Stomach (tissue), 19 donors: ENCODE measurements at places on chromosomes 12 and 14. TPM values are rescaled to one million over a fixed set of nuclear protein-coding genes. Genes with fewer than 3 reads are reported as not detected.

The MMP17 gene
- polyA plus RNA-seq, result 2.7 TPM

The NANOG gene
- polyA plus RNA-seq, result not detected

The SSPN gene
- polyA plus RNA-seq, result 3.1 TPM

The EPS8 gene
- polyA plus RNA-seq, result 30.7 TPM

The LTBR gene
- 47.3 TPM for polyA plus RNA-seq

The WDHD1 gene
- 1.2 TPM for polyA plus RNA-seq

The TMEM121 gene
- polyA plus RNA-seq, result 4.2 TPM

The CARMIL3 gene
- 0.75 TPM for polyA plus RNA-seq

The ARHGAP9 gene
- polyA plus RNA-seq, result 5.8 TPM

The PRH2 gene
- not detected for polyA plus RNA-seq

The AQP2 gene
- polyA plus RNA-seq, result not detected

The PIWIL1 gene
- not detected for polyA plus RNA-seq

The KLRB1 gene
- 0.50 TPM for polyA plus RNA-seq

The GLIPR1L1 gene
- polyA plus RNA-seq, result not detected

The CD4 gene
- 3.9 TPM for polyA plus RNA-seq

The VRTN gene
- not detected for polyA plus RNA-seq

The PACS2 gene
- 49.8 TPM for polyA plus RNA-seq

The ESPL1 gene
- 13.1 TPM for polyA plus RNA-seq

The BCDIN3D gene
- 2.7 TPM for polyA plus RNA-seq

The PKP2 gene
- 10.2 TPM for polyA plus RNA-seq

The CLEC6A gene
- polyA plus RNA-seq, result not detected

The SLC25A47 gene
- polyA plus RNA-seq, result not detected

The SLC39A5 gene
- polyA plus RNA-seq, result not detected

The HELB gene
- 0.31 TPM for polyA plus RNA-seq

The KRT6B gene
- polyA plus RNA-seq, result not detected

The AKAP5 gene
- polyA plus RNA-seq, result not detected

The KRT8 gene
- polyA plus RNA-seq, result 1,687 TPM

The CAPZA3 gene
- polyA plus RNA-seq, result 4.3 TPM

The OR6C2 gene
- polyA plus RNA-seq, result not detected
